ENCODE measurements at places on chromosomes 1 and 21. TPM values are rescaled to one million over a fixed set of nuclear protein-coding genes. Genes with fewer than 3 reads are reported as not detected.

AMY2B gene
- 0.83 TPM for total RNA-seq

MYBPH gene
- total RNA-seq = not detected

RPS6KA1 gene
- 51.8 TPM for total RNA-seq

KLHDC7A gene
- 0.03 TPM for total RNA-seq

All from A375 (cell line).